Kidney epithelial cell (primary cell): ENCODE measurements at places on chromosomes 7 and 10.
A peak's percentile ranks its signal among the peaks of the same experiment; 100 is the strongest.

GRCh38 chr10:32929634-32930033 lies 28.4 kb downstream of the ITGB1 start:
- DNase-seq, result no peak

DNA sequence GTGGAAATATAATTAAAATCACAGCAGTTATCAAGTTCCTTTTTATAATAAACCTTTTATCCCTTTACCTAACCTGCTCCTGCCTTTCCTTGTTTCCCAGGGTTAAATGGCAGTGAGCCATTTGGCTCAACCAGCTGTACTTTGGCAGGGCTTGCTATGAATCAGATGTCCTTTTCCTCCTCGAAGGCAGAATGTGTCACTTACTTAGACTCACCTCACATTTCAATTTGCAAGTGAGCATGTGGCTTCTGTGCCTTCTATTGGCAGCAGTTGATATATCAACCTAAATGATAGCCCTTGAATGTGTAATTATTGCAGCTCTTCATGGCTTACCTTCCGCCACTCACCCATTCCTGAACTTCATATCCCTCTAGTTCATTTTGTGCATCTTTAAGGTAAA lies 301.7 kb downstream of the CSTF2T start:
- DNase-seq, result peak; percentile 56

- no peak for DNase-seq
These were observed 10.6 kb upstream of the SUN1 start for GRCh38 chr7:821688-822087.

GRCh38 chr7:95493844-95494243 lies 8.1 kb downstream of the ASB4 start:
- no peak for DNase-seq

DNA sequence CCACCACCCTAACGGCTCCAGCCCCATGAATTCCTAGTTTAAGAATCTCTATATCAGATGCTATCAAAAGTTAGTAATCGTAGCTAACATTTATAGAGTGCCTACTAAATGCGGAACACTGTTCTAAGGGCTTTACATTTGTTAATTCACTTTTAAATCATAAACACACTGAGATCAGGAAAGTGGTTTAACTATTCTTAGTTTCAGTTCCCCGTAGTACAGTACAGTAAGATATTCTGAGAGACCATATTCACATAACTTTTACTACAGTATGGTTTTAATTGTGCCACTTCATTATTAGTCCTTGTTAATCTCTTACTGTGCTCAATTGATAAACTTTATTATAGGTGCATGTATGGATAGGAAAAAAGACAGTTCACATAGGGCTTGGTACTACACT lies 22.5 kb downstream of the SYPL1 start:
- DNase-seq, result no peak

DNA sequence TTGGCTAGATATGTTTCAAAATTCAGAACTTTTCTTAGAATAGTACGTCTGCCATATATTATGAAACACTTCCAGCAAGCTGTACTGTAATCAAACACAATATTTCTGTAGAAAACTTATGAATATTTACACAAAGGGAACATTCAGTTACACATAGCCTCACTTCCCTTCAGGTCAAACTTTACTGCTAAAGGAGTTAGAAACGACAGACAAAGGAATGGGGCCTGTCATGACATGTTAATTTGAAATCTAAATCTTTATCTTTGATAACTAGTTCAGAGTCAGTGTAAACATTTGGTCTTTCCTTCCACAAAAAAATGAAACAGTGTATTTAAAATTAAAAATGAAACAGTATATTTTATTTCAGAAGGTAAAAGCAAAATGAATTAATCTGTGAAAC lies 1.0 kb upstream of the CROT start:
- no peak for DNase-seq

DNA sequence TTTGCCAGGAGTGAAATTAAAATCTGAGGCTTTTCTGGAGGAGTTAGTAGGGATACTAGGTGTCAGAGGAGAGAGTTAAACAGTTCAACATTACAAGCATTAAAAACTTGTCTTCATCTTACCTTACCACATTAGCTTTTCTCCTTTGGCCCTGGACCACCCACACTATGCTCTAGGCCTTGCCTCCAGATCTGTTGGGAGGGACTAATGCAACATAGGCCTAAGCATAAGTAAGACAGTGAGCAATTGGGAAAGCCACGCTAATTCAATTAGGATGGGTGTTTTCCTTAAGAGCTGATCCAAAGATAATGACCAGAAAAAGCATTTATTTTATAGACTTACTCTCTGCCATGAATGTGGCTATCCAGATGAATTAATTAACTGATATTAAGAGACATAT lies 158.9 kb downstream of the ELMO1 start:
- DNase-seq, result no peak

GRCh38 chr7:100823534-100823933 lies 3.8 kb downstream of the EPHB4 start:
- no peak for DNase-seq

DNA sequence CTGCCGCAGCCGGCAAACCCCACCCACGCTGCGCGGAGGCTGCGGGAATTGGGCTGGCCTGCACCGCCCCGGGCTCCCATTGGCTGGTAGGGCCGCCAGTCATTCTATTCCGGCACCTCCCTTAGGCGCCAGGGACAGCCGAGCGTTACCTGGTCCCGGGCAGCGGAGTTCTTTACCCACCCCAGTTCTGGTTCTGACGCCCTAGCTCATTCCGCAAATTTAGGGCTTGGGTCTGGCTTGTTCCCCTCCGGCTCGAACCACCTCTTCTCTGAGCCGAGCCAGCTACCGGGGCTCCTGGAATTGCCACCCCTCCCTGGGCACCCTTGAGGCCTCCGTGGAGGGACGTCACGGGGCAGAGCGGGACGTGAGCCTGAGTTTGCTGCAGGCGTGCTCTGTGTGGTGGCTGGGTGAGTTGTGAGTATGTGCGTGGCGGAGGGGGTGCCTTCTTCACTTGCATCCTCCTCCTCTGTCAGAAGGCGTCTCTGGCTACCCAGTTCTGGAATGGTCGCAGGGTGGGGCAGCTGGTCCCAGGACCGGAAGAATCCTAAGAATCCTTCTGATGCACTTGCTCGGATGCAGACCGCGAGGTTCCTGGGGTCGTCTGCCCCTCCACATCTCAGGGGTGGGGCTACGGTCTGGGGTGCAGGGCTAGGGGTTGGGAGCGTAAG lies at the start of the genes PDZD7 and SFXN3:
TSS of gene PDZD7 (minus strand) at position 2 of the 668 bp plus-strand sequence. CDS start 910 bp downstream, outside the sequence.
TSS of gene SFXN3 (plus strand) at position 107 of the 668 bp plus-strand sequence. CDS start 3,461 bp downstream, outside the sequence.
- DNase-seq, result no peak

- DNase-seq, result no peak
These were observed 54.7 kb downstream of the ADAMTS14 start for GRCh38 chr10:70726909-70727495.
